ENCODE measurements at places on chromosomes 16 and 17. TPM values are rescaled to one million over a fixed set of nuclear protein-coding genes. Genes with fewer than 3 reads are reported as not detected.

- DNase-seq = no peak
Observed at GRCh38 chr17:50153650-50154575, 3.4 kb upstream of the PPP1R9B start.

DNA sequence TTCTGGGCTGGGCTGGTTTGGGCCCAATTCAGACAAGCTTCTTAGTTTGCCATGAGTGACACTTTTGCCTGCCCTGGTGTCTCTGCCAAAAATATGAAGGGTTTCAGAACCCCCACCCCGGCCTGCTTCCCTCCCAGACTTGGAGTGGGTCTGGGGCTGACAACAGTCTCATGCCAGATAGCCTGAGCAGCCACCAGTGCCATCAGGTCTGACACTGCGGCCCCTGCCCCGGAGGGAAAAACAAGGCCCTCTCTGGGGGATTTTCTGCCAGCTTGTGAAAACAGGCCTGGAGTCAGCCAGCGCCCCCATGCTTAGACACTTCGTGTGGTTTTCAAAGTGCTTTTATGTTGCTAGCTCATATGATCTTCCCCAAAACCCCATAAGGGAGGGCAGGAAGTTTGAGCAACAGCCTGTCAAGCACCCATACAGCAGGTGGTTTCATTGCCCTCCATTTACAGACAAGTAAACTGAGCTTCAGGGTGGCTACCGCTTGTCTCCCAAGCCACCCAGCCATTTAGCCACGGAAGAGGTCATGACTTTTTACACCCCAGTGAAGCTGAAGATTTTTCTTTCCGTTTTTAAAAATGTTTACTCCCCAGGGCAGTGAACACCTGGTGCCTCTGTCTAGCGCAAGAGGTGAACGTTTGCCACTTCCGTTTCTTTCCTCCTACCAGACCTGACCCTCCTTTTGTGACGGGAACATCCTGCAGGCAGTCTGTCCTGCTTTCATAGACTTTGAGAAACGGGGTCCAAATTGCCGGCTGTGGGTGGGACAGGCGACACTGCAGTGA, 300.6 kb downstream of the SEC14L1 start:
- no peak for DNase-seq

DNA sequence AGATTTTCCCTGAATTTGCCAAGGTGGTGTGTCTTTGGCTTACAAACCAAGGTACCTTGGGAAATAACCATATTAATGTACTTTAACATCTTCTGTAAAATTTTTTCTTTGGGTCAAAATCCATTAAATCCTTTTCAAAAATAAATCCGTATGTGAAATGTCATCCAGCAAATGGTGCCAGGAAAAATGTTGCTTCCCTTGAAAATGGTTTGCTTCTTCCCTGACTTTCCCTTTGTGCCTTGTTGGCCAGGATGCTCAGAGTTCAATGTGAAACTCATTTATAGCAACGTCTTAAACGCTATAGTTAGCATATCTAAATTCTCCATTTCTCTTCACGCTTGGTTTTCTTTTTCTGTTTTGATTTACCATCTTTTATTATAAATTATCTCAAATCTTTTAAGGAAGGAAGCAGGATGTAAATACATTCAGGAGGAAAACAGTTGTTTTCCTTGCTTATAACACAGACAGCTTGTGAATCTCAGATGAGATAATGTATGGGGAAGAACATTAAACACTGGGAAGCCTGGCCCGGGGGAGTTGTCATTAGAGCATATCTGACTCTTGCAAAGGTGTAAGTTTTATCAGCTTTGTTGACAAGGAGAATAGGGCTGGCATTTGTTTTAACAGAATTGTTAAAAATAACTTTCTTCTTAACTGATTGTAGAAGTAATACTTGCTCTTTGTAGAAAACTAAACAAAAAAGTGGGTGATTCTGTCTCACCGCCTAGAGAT, 42.1 kb downstream of the GPRC5B start:
- no peak for DNase-seq

DNA sequence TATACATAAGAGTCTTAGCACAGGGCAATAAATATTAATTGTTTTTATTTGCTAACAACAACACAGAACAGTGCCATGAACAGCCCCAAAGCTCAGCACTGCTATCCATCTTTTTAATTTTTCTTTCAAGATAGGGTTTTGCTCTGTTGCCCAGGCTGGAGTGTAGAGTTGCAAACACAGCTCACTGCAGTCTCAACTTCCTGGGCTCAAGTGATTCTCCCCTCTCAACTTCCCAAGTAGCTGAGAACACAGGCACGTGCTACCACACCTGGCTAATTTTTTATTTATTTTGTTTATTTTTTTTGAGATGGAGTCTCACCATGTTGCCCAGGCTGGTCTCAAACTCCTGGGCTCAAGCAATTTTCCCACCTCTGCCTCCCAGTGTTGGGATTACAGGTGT, 47.6 kb upstream of the AKAP1 start:
- DNase-seq = no peak

DNA sequence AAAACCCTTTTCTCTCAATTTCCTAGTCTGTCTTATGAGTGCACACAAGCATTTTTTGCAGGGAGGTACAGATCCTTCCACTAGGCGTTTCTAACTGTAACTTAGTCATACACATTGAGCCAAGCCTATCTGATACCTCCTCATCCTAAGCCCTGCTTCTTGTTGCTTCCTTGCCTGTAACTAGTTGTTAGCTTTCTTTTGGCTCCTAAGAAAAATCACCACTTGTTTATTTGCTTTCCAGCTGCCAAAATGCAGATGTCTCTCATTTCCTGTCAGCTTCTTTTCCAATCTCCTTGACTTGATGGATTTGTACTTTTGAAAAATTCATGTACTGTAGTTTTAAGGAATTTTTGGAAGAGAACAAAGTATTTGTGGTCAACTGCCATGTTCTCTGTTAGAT, 73.7 kb downstream of the TNRC6C start:
- no peak for DNase-seq

GRCh38 chr17:53176629-53177028, 646.1 kb upstream of the KIF2B start:
- no peak for DNase-seq

DNA sequence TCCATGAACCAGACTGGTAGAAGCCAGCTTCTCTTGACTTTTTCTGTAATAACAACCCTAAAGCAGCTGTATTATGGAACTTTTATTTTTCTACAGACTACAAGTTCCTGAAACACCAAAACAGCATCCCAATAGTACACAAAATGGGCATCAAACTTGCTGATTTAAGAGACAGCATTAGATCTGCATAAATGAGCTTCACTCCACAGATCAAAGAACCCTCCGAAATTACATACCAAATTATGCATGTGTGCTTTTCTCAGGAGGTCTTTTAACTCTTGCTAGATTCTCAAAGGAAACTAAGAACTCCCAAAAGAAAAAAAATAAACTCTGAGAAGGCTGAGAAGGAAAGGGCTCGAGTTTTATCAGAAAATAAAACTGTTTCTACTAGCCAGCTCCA, 12.3 kb downstream of the UBE2G1 start:
- DNase-seq = no peak

- peak; percentile 64 for DNase-seq
Observed at GRCh38 chr17:59371416-59372100, 40.1 kb downstream of the YPEL2 start.

DNA sequence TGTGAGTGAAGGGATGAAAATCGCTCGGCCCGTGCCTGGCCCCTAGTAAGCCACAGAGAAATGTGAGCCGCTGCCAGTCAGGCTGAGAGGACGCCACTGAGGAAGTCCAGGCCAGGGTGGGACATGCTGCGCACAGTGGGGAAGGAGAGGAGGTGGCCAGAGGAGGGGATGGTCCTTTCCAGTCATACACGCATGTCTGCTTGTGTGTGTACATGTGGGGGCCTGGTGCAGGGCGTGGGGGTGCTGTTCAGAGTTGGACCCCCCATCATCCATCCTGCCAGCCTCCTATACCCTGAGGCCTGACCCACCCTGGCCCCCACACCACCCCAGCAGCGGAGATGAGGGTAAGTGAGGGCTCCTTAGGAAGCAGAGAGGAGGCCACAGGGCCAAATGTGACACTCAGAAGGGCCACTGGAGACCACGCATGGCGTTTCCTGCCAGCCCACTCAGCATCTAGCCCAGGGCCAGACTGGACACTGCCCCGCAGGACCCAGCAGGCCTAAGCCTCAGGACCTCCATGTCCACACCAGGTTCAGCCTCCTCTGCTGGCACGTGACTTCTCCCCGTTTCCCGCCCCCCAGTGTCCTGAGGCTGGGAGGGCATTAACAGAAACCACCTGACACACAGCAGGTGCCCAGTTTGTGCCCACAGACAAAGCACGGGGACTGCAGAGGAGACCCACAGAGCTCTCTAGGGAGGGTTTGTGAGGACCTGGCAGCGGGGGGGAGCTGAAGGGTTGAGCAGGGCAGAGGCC, 7.0 kb downstream of the DOC2A start:
- no peak for DNase-seq

- DNase-seq = no peak
Observed at GRCh38 chr16:19882186-19882585, 2.5 kb downstream of the GPRC5B start.

- no peak for DNase-seq
Observed at GRCh38 chr16:8458481-8459046, 131.7 kb downstream of the TMEM114 start.

- peak; percentile 83 for DNase-seq
Observed at GRCh38 chr16:78277321-78278055, 178.0 kb downstream of the WWOX start.

DNA sequence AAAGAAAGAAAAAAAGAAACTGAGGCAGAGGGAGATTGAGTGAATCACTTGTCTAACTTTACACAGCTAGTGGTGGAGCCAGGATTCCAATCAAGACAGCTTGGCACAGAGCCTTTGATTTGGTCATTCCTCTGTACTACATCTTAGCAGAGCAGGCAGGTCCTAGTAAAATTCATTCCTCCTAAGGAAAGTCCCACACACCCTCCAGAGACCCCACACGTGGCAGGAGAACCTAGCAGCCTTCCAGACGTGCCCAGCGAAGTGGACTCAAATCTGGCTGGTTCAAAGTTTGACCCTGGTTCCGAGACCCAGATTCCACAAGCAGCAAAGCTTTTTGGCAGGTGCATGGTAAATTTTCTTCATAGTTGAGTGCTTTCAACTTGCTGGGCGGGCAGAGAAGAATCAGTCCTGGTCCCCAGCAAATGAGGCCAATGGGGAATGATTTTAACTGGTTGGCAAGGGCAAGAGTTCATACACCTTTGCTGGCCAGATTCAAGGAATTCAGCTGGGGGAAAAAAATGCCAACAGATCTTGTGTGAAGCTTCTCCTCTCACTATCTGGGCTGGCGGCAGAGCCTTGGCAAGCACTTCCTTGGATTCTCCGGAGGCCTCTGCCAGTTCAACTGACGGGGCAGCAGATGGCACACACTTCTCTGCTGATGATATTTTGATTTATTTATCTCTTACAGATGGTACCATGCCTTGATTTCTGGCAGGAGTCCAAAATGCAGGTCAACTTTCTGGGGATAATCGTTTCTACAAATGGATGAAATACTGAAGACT, 82.4 kb downstream of the GSG1L start:
- peak; percentile 85 for DNase-seq

DNA sequence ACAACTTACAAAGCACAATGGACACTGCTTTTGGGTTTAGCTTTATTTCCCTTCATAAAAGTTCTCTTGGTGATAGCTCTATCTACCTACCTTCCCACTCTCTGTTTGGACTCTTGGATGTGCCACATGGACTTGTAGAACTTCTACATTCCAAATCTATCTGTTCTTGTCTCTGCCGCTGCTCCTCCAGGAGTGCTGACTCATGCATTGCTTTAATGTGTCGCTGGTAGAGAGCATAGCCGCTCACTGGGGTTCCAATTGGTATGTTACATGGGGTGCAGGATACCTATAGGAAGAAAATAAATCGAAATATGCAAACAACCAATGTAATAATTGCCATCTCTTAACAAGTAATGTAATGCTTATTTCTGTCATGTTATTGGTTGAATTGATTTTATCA, 92.1 kb downstream of the TTC19 start:
- no peak for DNase-seq

DNA sequence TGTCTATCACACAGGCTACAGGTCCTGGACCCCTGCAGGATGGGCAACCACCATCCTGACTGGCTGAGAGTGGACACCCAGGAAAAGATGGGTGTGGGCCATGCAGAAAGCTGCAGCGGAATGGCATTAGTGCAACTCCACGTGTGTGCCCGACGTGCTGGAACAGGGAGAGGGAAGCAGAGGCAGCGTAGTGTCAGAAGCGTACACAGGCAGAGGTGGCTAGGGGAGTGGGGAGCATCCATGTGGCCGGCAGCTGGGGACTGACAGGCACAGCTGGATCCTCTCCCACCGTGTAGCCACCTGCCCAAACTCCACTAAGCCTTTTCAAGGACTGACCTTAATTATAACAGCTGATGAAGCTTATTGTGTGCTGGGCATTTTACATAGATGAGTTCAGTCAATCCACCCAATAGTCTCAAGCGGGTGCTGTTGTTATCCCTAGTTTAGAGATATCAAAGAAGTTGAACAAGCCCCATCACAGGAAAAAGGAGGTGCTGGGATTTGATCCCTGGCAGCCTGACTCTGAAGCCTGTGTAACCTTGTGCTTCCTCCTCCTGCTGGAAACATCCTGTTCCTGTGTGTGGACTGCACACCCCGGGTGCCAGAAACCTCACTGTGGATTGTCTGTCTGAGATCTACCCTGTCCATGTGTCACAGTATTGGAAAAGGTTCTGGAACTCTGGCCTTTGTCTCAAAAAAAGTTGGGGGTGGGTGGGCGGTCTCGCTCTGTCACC, 114.0 kb downstream of the PRKCA start:
- no peak for DNase-seq

DNA sequence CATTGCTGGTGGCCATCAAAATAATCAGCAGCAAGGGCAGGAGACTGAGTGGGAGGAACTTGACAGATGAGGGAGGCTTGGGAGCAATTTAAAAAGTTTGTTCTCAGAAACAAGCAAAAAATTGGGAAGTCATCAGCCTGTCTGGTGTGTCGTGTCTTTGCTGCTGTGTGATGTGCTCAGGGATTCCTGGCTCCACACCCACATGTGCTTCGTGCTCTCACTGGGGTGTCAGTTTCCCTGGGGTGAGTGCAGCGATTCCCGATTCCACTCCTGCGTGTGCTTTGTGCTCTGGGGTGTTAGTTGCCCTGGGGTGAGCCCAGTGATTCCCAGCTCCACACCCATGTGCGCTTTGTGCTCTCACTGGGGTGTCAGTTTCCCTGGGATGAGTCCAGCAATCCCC, 228.1 kb downstream of the SNX29 start:
- DNase-seq = no peak

DNA sequence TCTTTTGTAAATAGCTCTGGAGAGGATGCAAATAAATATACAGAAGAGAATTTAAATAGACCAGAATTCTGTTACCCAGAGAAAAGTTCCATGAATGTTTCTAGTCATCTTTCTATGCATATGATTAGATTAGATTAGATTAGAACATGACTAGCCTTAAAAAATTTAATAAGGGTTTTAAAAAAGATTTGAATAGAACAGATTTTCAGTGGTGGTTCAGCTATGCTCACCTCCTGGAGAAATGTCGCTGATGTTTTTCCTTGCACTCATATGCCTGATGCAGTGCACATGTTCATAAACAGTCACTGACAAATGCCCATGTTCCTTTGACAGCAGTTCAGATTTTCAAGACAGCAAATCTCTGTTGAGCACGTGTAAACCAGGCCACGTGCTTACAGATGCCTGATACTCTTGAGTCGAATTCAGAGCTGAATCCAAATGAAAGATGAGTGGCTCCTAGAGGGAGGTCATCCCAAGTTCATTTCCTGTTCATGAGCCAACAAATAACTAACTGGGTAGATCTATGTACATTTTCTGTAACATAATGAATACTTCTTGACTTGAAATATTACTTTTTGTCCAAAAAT, 19.9 kb upstream of the RAB11FIP4 start:
- DNase-seq = no peak

CDH8 gene
- total RNA-seq = 88.2 TPM

SLC43A2 gene
- 18.0 TPM for total RNA-seq

SEPTIN12 gene
- not detected for total RNA-seq

MMP25 gene
- 1.1 TPM for total RNA-seq

HBA1 gene
- 1,023 TPM for total RNA-seq

MRPL10 gene
- total RNA-seq = 10.7 TPM

TBC1D3 gene
- not detected for total RNA-seq

SLC6A2 gene
- 2.4 TPM for total RNA-seq

Measured in cerebellum (tissue), 4 donors.